ENCODE measurements at places on chromosomes 12 and 14.

DNA sequence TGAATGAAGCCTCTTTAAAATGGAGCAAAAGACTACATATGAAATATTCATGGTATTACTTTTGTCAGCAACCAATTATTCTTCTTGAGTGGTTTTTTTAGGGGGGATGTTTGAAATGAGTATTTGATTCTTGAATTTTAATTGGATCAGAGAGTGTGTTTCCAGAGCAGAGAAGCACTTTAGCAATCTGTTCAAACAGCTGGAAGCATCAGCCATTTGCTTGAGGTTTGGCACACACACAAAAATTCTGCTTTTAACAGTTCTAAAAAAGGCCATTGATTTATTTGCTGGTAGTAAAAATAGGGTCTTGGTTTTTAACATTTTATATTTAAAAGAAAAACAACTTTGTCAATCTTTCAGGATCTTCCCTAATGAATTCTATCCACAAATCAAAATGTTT is 292.7 kb downstream of the LRFN5 start:
- DNase-seq: no peak

- no peak for DNase-seq
Observed at GRCh38 chr14:58815794-58816193, 178.0 kb downstream of the DACT1 start.

DNA sequence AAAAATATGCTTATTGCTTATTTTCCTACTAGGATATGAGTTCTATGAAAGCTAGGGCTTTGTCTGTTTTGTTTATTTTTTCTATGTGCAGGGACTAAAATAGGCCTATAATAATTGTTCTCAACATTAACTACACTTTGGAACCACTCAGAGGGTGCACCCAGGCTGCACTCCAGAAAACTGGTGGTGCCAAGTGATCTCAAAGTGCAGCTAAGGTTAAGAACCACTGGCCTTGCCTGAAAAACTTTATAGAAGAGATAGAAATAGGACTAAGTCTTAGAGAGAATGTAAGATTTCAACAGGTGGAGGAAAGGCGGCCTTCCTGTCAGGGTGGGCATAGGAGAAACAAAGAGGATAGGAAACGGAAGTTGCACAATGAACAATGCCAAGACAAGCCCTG is 37.7 kb upstream of the NR1H4 start:
- DNase-seq: no peak

GRCh38 chr12:82015623-82016347 is 256.6 kb upstream of the PPFIA2 start:
- DNase-seq: no peak

DNA sequence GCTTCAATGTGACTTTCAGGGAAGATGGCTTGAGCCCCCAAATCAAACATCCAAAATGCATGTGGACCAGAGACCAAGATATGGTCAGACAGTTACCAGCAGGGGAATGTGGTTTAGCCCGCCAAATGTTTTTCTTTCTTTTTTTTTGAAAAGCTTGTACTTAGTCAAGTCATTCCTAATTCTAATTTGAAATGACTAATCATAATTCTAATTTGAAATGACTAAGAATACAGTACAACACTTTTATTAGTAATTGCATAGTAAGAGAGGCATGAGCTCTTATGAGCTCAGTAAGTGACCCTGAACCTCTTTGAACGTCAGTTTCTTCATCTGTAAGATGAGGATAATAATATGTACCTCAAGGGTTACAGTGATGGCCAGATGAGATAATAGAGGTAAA is 72.4 kb downstream of the HECTD4 start:
- DNase-seq: no peak

GRCh38 chr14:94411638-94412037 is 23.2 kb upstream of the SERPINA1 start:
- DNase-seq: no peak

DNA sequence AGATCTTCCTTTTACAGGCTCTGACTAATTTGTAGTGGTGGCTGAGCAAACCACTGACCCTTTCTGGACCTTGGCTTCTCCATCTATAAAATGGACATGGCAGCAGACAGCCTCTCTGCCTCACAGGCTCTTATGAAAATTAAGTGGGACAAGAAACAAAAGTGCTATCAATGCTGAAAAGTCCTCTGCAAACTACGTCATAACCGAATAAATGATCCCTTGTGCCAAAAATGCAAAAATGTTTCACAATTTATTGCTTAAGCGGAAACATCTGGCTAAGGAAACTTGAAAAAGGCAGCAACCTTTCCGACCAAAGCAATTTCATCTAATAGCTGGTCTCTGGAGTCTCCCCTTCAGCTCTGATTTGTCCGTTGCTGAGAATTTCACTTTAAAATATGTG is 108.5 kb upstream of the PLXNC1 start:
- DNase-seq: no peak

DNA sequence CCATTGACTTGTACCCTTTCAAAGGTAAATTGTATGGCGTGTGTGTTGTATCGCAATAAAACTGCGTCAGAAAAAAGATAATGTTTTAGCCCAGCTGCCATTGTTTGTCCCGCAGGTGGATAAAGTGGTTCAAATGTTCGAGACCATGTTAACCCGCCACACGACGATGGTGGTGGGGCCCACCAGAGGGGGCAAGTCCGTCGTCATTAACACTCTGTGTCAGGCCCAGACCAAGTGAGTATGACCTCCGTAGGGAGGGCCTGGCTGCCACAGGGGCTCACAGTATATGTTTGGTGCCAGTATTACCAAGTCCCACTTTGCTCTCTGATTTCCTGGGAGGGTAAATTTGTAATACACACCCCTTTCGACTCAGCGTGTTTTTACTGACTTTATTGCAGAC is 96.9 kb downstream of the DNAH10 start:
- no peak for DNase-seq

DNA sequence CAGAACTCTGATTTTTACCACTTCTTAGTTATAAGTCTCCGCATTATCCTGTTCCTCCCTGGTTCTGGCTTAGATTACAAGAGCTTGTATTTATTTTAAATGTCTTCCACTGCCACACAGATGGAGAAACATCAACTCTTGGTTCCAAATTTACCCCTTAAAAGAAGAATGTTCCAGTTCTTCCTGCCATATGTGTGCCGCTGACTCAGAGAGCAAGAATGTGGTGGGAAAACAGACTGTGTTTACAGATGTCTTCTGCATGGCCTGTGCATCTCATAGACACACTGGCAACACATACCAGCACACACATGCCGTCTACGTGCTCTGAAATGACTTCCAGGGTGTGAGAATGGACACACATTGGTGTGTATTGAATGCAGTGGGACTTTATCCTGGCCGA is 383.0 kb downstream of the LRIG3 start:
- no peak for DNase-seq

DNA sequence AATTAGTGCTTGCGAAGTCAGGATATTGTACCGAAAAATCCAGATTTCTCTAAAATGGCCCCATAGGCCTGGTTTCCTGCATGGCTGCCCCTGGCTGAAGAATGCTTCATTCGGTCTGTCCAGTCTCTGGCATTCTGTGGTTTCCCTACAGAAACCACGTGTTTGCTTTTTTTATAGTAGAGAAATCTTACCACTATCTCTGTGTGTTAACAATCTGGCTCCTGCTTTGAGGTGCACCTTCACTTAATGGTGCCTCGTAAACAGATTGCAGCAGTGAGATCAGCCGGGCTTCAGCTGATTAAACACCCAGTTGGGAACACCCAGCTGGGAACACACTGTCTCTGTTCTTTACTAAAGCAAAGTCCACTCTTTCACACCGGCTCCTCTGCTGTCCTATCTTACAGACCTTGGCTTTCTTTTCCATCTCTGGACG is 6.7 kb upstream of the DNAAF2 start:
- no peak for DNase-seq

DNA sequence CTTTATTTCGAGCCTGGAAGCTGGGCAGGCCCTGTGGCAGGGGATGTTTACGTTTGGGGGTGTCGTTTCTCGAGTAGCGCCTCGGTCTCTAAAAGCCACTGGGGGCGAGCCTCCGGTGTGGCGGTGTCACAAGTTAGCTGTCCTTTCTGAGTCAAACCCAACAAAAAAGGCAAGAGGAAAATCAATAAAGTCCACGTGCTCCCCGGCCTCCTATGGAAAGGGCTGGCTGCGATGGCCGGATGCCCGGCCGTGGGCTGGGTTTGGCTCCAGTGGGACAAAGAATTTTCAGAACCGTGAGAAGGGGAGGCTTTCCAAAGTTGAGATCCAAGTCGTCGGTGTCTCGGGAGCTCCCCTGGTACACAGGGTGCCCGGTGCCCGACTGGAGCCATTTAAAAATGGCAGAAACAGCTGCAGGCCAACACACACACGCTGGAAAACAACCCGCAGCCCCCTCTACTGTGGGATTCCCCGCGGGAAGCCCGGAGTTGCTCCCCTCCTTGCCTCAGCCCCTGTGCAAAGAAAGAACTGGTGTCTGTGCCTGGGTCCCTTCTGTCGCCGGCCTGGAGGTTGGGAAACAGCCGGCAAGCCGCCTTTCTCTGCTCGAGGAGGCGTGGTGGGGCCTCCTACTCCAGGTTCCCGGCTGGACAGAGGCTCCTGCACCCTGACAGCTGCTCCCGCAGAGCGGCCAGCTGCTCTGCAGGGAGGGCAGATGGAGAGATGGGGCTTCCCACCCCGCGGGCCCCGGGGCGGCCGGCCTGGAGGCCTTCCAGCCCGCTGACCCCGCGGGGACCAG is 1.9 kb downstream of the BCL7A start:
- peak; percentile 35 for DNase-seq

DNA sequence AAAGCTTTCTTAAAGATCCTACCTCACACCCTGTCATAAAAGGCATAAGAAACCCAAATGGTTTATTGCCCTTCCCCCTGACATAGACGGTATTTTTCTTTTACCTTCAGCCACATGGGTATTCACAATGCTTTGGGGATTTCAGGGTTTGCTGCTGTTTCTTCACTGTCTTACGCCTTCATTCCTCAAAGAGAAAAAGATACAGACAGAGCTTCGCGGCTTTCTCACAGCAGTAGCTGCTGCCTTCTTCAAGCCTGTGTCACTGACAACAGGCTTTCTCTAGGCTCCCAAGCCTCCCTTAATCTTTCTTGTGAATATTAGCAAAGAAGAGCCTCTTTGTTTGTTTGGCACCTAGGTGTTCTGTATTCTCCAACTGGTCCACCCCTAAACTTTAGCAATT is 197.4 kb upstream of the ARID2 start:
- no peak for DNase-seq

GRCh38 chr14:103155010-103155409 is 31.7 kb downstream of the TNFAIP2 start:
- no peak for DNase-seq

GRCh38 chr14:95440496-95440895 is 76.0 kb downstream of the SYNE3 start:
- DNase-seq: no peak

GRCh38 chr12:20808521-20808920 is 2.0 kb upstream of the SLCO1B3 start:
- no peak for DNase-seq

- no peak for DNase-seq
Observed at GRCh38 chr12:4203772-4204376, 69.7 kb upstream of the CCND2 start.

GRCh38 chr12:115570069-115570777 is 707.3 kb downstream of the MED13L start:
- no peak for DNase-seq

DNA sequence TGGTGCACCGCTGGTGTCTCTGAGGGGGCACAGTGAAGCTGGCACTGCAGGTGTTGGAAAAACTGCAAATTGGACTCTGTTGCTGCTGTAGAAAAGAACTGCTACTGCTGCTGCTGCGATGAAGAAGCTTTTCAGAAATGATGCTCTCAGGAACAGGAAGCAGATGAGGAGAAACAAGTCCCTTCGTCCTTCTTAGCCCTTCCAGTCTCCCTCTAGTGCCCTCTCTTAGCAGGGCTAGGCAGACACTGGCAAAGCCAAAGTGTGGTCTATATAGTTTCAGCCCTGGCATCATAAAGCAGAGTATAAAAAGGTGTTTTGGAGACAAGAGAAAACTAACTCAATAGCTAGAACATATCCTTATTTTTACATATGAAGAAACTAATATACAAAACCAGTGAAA is 174.5 kb downstream of the MYRFL start:
- no peak for DNase-seq

- no peak for DNase-seq
Observed at GRCh38 chr14:101185073-101185835, 281.7 kb upstream of the RTL1 start.

GRCh38 chr14:41872931-41873685 is 266.4 kb downstream of the LRFN5 start:
- no peak for DNase-seq
